T follicular helper cell (primary cell): ENCODE measurements at places on chromosomes 1 and 21.

DNA sequence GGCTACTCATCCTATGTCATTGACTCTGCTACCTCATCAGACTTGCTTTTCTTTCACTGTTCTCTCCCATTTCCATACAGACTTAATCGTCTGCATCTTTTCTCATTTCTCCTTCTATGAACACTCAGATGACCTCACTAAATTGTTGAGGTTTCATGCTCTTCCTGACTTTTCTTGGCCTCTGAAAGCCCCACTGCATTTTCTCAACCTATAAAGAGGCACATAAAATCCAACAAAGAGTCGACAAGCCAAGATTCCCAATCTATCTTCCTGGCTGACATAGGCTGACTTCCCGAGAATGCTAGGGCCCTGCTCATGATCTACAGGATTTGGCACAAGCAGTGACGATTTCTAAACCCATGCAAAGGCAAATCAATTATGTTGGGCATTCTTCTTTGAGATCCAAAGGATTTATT, 280.8 kb upstream of the DPYD start:
- DNase-seq = no peak

DNA sequence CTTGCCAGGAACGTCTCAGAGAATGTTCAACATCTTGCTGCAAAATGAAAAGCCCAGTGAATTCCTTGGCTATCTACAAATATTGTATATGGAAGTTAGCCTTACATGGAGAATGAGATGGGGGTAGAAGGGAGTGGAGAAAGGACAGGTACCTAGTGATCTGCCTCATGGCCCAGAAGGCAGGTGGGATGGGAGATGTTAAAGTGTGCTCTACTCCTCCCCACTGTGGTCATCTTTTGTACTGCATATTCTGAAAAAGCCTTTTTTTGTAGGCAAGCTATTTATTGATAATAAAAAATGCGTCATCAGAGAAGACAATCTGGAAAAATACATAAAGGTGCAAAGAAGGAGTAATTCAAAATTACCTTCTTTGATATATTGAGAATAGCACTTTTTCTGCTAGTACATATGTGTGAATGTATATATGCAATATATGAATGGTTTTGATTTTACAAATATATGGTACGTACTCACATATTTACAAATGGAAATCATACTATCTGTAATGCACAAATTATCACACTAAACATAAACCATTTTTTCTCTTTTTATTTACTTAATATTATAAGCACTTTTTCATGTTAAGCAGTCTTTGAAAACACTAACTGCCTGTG, 19.1 kb upstream of the SLC5A9 start:
- DNase-seq = no peak

GRCh38 chr1:109427171-109427467, 871 bp upstream of the PSMA5 start:
- DNase-seq = no peak

- no peak for DNase-seq
These were observed 101.4 kb downstream of the TTLL7 start for GRCh38 chr1:83897516-83897915.

DNA sequence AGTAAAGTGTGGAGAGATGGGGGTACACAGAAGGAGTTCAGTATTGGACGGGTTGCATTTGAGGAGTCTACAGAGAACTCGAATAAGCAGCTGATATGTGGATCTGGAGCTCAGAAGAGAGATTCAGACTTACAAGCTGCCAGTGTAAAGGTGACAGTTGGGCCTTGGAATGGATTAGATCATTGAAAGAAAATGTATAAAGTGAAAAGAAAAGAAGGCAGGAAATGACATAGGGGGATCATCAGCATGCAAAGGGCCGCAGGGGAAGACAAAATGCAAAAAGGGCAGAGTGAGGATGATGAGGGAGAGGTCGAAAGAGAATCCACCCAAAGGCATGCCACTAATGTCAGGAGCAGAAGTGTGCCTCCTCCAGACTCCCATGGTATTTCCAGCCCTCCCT, 273.3 kb downstream of the TNR start:
- DNase-seq = no peak

DNA sequence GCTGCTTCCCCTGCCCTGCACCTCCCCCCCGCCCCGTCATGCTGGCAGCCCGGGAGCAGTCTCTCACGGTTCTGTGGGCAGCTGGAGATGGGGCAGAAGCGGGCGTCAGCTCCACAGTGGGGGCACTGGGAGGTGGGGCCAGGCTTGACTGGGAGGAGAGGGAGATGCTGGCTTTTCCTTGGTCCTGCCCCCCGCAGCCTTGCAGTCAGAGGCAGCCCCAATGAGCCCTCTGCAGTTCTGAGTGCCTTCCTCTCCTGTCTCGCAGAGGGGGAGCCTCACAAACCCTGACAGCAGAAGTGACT, 21.7 kb downstream of the ARHGEF10L start:
- DNase-seq = no peak

DNA sequence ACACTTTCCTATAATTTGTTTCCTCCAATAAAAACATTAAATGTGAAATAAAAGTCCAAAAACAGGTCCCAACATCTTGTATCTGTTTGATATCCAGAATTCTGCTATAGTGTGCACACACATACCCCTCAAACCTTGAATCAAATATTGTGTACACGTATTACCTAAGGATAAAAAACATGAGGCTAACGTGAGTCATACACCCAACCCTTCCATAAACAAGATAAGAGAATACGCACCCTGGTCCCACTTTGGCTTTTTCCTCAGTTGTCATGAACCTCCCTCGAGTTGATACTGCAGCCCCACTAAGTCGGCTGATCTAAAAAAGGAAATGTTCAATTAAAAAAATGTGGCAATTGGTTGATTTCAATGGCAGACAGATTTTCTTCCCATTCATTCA, 5.2 kb downstream of the KHDC4 start:
- no peak for DNase-seq

DNA sequence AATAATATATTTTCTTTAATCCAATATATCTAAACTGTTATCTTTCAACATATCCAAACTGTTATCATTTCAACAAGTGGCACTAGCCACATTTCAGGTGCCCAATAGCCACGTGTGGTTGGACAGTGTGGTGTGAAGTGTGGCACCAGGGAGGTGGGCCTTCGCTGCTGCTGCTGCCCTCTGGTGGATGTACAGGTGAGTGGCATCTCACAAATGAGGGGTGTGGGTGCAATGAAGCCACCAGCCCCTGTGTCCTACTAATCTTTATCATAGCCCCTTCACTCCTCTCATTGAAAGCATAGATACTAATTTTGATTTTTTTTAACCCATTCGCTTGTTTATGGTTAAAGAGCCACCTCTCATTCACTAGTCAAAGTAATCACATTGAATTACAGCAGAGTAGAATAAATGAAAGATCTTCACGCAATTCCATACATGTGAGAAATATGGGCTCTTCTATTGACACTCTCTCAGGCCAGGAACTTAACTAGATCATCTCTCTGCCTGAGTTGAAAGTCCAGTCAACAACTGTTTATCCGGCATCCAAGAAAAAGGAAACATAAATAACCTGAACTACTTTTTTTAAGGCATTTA, 499.2 kb downstream of the OMA1 start:
- no peak for DNase-seq

- no peak for DNase-seq
These were observed 226.6 kb downstream of the TM2D1 start for GRCh38 chr1:61498342-61498741.

- peak; percentile 50 for DNase-seq
These were observed at the start of gene TTC22 for GRCh38 chr1:54800899-54801759. TTC22 (minus strand) TSS chr1:54801323; CDS start chr1:54801163, 160 bp downstream.

DNA sequence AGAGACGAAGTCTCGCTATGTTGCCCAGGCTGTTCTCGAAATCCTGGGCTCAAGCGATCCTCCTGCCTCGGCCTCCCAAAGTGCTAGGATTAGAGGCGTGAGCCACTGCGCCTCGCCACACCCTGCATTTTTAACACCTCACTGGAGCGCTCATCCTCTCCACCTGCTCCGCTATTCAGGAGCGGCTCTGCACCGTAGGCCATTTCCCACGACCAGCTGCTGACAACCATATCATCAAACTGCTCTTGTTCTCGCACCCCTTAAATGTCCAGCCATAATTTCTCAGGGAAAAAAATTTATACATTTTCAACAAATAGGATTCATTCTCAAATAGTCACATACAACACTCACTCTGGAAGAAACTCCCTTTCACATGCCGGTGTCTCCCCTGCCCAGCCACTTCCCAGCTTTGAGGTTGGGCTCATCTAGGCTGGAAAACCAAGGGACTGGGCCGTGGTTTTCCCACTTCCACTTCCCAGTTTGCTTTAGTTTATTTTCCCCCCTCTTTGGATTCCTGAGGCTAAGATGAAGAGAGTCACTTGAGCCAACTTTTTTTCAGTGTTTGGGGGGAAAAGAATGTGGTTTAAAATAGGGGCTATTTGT, 639 bp upstream of the IPO9 start:
- no peak for DNase-seq

- DNase-seq = no peak
These were observed 65.8 kb upstream of the KRTAP11-1 start for GRCh38 chr21:30947141-30947540.

GRCh38 chr1:72062584-72062983, 219.8 kb downstream of the NEGR1 start:
- no peak for DNase-seq

DNA sequence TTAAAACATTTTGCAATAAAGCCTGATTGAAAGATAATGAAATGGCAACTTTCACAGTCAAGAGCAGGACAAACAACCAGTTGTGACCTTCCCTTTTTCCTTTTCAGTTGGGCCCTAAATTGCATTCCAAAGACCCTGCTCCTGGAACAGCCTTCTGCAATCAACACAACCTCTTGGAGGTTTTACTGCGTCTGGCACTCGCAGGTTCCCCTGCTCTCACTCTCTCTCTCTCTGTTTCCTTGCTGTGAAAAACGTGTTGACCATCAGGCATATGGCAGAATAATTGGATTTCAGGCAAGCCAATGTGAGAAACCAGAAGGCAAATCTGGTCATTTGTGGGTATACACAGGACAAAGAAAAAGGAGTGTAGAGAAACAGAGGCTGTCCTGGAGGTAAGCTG, 23.2 kb downstream of the SLC44A5 start:
- no peak for DNase-seq

- DNase-seq = no peak
These were observed 379.4 kb downstream of the PLPP3 start for GRCh38 chr1:56199956-56200355.

- DNase-seq = no peak
These were observed 51.1 kb downstream of the USP1 start for GRCh38 chr1:62487956-62488355.

GRCh38 chr1:1916851-1917251, 1.8 kb downstream of the CALML6 start:
- DNase-seq = no peak

GRCh38 chr21:16211339-16212303, 481.8 kb downstream of the USP25 start:
- no peak for DNase-seq

- DNase-seq = no peak
These were observed 19.3 kb downstream of the OBSCN start for GRCh38 chr1:228226956-228227791.

DNA sequence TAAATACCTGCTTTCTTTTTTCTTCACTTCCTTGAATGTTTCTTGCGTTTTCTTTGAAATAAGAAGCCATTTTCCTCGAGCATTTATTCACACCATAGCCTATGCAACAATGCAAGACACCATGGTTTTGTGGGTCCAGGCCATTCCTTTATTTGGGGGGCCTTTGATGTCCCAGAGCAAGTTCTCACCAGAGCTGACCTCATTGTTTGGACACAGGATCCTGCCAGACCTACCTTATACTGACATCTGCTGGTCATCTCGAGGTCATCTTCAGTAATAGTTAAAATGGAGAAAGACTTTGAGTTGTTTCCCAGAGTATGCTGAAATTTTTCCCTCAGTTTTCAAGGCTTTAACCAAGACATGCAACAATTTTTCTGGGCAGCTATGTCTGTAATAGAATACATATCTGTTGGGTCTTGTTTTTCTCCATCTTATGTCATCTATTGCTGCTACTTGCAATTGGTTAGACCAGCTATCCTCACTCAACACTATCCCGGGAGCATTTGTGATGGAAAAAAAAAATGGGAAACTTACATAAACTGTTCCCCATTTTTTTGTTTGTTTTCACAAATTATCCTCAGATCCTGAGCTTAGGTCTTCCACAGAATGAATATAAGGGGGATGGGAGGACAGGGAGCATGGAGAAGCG, 34.0 kb upstream of the BACE2 start:
- DNase-seq = no peak

DNA sequence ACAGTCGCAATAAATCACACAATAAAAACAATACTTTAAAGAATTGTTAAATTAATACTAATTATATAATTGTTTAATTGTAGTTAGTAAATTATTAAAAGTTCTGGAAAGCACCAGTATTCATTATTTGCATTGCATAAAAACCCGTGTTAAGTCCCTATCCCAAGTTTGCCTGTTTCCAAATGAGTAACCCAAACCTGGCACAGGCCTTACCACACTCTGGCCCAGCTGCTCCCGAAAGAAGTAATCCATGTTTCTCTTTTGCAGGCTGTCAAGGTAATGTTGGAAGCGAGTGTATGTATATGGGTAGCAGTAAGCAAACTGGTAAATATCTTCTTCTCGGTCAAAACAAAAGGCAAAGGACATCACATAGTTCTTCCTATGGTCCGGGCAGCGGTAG, 268.7 kb upstream of the BEND5 start:
- DNase-seq = no peak

GRCh38 chr1:241715435-241715834, 63.4 kb downstream of the WDR64 start:
- DNase-seq = no peak

DNA sequence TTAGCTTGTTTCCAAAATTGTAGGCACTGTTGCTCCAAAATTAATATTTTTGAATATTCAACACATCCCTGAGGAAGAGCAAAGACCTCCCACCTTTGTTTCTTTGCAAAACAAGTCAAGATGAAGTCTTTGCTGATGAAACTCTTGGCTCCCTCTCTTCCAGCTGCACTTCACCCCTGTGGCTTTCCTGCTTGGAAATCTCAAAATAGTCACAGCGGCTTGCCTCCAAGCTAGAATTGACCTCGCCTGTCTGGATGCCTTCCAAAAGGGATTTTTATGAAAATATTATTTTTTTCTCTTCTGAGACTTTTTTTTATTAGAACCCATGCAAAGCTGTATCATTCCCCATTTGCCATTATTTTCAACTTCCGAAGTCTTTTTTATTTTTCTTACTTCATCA, 71.1 kb upstream of the MROH9 start:
- no peak for DNase-seq

DNA sequence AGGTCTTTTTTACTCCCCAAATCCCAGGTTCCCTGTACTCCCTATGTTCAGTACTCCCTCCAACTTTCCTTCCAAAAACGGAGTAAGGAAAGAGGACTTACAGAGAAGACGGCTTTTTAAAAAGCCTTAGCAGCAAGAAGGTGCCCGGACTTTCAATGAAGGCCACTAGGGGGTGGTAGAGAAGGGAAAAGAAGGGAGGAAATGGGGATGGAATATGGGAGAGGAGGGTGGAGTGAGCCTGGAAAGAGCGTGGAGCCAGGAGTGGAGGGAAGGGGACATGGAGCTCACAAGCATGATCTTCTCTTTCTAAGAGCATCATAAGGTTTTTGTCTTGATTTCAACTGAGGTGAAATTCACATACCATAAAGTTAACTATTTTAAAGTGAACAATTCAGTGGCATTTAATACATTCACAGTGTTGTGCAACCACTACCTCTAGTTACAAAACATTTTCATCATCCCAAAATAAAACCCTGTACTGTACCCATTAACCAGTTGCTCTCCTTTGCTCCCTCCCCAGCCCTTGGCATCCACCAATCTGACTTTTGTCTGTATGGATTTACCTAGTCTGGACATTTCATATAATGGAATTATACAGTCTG, 129.9 kb downstream of the ZNF281 start:
- DNase-seq = no peak

- no peak for DNase-seq
These were observed 13.4 kb downstream of the ITSN1 start for GRCh38 chr21:33655588-33656221.

- DNase-seq = no peak
These were observed 43.9 kb downstream of the SKI start for GRCh38 chr1:2271841-2272655.
